ENCODE measurements at places on chromosomes 6 and 20.

GRCh38 chr6:139064981-139065665 lies 36.6 kb downstream of the ABRACL start:
- no peak for DNase-seq

GRCh38 chr20:38225900-38226263 lies 34.7 kb downstream of the KIAA1755 start:
- DNase-seq: no peak

GRCh38 chr20:56607061-56607704 lies 21.9 kb upstream of the TFAP2C start:
- no peak for DNase-seq

DNA sequence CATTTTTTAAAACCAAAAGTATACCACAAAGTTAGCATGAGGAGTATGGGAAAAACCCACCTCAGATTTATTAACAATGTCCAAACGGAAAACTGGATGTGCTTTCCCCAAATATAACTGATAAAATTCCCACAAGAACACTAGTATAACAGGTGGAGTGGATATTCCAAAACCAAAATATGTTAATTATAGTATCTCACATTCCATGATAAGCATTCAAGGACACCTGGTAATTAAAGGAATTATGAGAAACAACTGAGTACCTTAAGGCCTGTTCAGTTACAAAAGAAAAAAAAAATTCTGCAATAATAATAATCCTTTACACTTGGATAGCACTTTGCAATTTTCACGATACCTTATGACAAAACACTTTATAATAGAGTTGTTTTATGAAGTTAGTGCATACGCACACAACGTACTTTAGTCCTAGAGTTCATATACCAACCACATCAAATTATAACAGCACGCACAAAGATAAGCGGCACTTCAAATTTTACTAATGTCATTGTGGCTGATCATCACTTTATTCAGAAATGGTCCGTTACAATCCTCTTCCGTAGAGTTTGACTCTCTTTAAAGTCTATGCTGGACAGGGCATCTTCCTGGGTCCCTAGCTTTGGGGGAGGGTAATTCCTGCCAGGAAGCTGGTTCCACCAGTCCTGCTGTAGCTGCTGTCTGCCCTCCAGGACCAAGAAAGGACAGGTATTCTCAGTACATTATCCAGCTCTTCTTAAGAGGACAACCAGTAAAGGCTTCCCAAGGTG lies 1.7 kb downstream of the CDK19 start:
- DNase-seq: peak; percentile 45

GRCh38 chr6:34154668-34155447 lies 9.0 kb upstream of the GRM4 start:
- peak; percentile 74 for DNase-seq

DNA sequence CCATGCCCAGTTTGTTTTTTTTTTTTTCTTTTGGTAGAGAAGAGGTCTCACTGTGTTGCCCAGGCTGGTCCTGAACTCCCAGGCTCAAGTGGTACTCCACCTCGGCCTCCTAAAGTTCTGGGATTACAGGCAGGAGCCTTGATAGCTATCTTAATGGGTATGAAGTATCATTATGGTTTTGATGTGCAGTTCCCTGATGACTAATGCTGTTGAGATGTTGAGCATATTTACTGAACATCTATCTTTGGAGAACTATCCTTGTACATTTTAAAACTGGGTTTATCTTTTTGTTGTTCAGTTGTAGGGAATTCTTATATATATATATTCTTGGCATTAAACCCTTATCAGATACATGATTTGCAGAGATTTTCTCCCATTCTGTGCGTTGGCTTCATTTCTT lies 21.4 kb upstream of the MYL9 start:
- no peak for DNase-seq

GRCh38 chr6:2839195-2839981 lies 2.3 kb downstream of the SERPINB1 start:
- peak; percentile 31 for DNase-seq

- DNase-seq: no peak
Observed at GRCh38 chr6:5663259-5663658, 343.5 kb downstream of the NRN1 start.

GRCh38 chr6:19845266-19846041 lies 8.3 kb downstream of the ID4 start:
- DNase-seq: no peak

DNA sequence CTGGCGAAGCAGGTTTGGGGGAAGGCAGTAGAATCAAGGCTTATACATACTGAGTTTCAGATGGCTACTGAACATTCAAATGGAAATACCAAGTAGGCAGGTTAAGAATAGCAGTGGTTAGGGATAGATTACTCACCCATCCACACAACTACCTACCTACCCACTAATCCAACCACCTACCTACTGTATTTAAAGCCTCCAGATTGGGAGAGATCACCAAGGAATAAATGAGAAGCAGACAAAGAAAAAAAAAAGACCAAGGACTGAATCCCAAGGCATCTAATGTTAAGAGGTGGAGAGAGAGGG lies 68.3 kb upstream of the SMIM29 start:
- no peak for DNase-seq

DNA sequence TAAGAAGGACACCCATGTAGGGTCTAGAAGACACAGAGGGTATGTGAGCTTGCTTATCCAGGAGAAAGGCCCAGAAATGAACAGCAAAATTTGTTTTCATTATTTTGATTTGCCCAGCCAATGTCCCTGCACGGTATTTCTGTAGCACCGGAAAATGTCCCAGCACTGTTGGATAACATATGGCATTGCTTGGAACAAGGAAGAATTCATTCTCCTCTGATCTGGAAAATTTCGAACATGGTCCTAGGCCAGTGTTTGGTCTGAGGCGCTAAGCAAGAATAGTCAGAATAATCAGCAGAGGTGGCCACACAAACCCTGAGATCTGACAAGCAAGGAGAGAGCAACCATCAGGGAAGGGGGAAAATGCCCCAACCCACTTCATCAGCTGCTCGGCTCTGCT lies 26.6 kb downstream of the ROS1 start:
- no peak for DNase-seq

DNA sequence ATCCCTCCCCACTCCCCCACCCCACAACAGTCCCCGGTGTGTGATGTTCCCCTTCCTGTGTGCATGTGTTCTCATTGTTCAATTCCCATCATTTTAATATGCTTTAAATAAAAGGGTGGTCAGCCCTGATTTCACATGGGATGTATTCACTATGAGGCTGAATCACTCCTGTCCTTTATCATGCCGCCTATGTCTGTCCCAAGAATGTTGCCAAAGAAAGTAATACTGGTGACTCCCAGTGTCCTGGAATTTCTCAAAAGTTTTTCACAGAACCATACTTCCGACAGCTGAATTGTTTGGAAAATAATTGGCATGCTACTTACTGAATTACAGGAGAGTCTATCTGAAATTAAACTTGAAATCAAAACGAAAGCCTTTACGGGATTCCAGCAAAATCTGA lies 217.7 kb downstream of the HAO1 start:
- no peak for DNase-seq

GRCh38 chr6:31949926-31950548 lies 4.1 kb downstream of the CFB start:
- DNase-seq: no peak

DNA sequence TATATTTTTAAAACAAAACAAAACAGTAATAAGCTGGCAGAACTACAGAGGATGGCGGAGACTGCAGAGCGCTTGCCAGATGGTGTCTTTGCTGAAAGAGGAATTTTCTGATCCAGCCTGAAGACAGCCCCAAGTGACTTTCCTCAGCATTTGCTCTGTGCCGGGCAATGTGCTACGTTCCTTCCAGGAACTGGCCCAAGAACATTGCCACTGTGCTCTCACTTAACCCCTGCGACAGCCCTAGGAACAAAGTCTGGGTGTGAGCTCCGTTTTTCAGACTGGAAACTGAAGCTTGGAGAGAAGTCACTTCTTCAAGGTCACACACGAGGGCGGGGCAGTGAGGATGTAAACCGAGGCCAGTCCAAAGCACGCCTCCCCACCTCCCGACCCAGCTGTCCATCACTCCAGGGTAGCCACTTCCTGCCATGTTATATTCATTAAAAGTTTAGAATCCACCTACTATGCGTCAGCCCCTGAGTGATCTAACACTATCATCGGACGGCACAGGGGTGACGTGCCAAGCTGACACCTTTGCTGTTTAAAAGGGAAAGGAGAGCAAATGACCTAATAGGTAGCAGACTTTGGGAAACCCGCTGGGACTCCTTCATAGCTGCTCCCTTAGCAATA lies 22.3 kb upstream of the BMP7 start:
- no peak for DNase-seq

GRCh38 chr6:111784433-111784832 lies 88.8 kb downstream of the FYN start:
- no peak for DNase-seq

DNA sequence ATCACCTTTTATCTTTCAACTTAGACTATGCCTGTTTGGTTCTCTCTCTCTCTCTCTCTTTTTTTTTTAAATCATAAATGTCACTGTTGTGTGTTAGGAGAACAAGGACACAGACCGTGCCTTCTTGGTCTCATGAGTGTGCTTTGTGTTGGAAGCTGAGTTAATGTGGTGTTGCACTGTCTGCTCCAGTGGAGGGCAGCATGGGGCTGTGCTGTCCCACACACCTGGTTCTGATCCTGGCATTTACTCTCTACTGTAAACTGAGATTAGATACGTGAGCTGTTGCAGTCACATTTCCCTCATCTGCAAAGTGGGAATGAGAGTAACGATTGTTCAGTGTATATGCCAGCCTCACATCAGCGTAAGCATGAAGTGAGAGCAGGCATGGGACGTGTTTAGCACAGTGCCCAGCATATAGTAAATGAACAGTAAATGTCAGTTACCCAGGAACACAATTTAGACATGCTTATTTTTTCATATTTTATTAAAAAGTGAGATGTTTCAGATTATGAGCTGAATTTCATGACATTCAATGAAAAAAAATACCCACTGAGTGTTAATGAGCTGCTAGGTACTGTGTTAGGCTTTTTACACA lies 161.1 kb downstream of the FARS2 start:
- DNase-seq: peak; percentile 4

- peak; percentile 67 for DNase-seq
Observed at GRCh38 chr20:815914-816606, 17.5 kb upstream of the FAM110A start.

DNA sequence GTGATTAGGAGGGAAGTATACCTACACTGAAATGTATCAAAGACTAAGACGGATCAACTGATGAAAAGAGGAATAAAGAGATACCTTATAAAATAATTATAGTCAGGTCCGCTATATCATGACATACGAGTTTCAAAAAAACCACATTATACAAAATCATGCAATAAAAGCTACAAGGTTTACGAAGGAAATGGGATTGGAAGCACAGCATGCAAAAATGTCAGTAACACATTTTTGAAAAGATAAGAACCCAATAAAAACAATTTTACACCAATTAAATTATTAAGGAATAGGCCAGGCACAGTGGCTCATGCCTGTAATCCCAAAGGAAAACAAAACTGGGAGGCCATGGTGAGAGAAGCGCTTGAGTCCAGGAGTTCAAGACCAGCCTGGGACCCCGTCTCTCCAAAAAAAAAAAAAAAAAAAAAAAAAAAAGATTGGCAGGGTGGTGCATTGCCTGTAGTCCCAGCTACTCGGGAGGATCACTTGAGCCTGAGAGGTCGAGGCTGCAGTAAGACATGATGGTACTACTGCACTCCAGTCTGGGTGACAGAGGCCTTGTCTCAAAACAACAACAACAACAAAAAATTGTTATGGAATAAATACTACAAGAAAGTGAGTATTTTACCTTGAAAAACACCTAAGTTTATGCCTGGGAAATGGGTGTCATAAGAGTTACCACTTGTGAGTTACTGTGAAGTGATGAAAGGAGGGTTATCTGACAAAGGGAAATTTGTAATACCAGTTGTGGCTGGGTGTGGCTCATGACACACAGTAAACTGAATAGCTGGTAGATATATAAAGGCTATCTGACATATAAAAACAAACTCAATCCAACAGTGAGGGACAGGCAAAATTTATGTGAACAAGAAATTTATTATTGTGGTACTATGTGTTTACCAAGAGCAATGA lies 45.2 kb downstream of the RANBP9 start:
- DNase-seq: no peak

- DNase-seq: no peak
Observed at GRCh38 chr20:16437387-16437996, 135.8 kb downstream of the KIF16B start.

GRCh38 chr6:119540417-119540816 lies 190.9 kb upstream of the MAN1A1 start:
- no peak for DNase-seq

- DNase-seq: no peak
Observed at GRCh38 chr20:41344938-41345728, 4.5 kb downstream of the LPIN3 start.

DNA sequence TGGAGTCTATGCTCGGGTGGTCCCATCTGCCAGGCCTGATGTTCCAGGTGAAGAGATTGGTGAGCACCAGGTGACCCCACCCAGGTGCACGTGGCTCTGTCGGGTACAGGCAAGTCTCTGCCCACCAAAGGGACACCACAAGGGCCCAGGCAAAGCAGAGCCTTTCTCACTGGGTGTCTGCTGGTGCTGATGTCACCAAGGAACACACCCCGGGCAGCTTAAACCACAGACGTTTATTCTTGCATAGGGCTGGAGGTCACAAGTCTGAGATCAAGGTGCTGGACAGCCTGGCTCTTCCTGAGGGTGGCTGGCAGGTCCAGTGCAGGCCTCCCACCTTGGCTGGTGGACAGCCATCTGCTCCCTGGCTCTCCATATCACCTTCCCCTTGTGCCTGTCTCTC lies 100.7 kb upstream of the CD93 start:
- DNase-seq: no peak

DNA sequence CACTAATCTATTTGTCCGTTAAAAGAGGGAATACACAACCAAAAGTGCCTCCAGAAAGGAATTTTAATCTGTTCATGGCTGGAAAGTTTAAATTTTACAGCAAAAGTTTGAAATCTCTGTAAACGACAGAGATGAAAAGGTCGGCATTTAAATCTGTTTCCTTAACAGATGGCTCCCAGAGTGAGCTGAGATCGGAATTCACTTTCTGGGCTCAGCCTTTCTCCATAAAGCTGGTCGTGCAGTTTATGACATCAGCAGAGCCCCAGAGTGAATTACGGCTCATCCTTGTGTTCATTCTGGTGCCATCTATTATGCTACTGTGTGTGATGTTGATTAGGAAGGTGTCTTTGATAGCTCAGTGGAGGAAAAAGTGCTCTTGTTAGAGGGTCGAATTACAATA lies 117.6 kb upstream of the ZFP64 start:
- DNase-seq: no peak

- no peak for DNase-seq
Observed at GRCh38 chr6:29487660-29488059, at the start of gene MAS1L. Gene MAS1L, minus strand, starts transcription at chr6:29487956. Its CDS starts 54 bp downstream, at chr6:29487902.

- no peak for DNase-seq
Observed at GRCh38 chr20:25246182-25246999, 1.5 kb upstream of the PYGB start.

DNA sequence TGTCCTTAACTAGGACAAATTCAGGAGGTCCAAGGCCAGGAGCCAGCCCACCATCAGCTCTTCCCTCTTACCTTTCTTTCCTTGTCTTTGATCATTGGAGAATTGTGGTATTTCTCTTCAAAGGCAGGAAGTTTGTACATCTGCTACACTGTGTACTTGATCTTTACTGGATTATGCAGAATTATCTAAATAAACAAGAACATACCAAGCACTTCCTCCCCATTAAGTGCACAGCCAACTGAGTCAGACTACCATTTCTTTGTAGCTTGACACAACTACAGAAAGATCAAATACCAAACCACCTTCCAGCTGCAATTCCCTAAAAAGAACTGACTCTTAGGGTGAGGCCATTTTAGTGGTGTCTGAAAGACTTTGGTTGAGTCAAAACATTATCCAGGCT lies 195.1 kb downstream of the HDGFL1 start:
- DNase-seq: no peak

GRCh38 chr6:162525181-162525580 lies 202.4 kb downstream of the PRKN start:
- DNase-seq: no peak
